NCI-H2081 treated with DMSO at 0.1 percent for 48 hours (cell line): ENCODE measurements at places on chromosomes 6 and 20.

DNA sequence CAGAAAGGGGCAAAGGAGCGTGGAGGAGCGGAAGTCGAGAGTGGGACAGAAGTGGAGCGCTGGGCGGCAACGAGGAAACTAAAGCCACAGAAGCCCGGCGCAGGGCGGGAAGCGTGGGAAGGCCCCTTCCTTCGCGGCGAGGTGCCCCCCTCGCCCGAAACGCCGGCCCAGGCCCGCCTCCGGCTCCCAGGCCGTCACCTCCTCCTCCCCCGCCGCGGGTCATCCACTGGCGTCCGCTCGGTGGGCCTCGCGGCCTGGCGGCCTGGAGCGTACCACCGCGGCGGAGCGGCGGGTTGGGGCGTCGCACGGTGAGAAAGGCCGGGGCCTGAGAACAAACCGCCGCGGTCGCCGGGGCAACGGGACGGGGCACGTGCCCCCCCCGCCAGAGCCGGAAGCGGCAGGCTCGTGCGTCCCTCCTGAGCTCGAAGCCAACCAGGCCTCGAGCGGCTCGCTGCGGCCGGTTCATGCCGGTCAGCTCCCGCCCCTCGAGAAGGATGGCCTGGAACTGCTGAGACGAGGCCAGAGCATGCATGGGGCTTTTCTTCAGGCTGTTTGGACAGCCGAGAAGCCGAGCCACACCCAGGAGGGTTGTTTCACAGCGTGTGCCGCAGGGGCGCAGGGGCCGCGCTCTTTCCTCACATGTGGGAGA, at the start of gene TCP11:
Gene TCP11, minus strand, starts transcription at position 333 of the 649 bp plus-strand sequence. CDS start 469 bp downstream, outside the sequence.
- no peak for DNase-seq

DNA sequence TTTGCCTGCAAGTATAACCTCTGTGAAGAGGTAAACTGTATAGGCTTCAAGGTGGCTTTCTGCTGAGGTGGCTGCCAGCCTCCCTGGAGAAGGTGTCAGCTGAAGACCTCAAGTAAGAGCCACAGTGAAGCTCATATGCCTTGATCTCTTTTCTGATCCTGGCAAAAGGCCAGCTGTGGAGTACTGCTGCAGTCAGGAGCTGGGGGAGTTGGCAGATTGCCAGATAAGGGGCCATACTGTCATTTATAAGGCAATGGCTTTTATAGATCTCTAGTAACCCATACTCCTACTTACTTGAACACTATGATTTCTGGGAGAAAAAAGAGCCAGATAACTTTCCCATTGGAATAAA, 8.8 kb upstream of the CEP85L start:
- DNase-seq = no peak

DNA sequence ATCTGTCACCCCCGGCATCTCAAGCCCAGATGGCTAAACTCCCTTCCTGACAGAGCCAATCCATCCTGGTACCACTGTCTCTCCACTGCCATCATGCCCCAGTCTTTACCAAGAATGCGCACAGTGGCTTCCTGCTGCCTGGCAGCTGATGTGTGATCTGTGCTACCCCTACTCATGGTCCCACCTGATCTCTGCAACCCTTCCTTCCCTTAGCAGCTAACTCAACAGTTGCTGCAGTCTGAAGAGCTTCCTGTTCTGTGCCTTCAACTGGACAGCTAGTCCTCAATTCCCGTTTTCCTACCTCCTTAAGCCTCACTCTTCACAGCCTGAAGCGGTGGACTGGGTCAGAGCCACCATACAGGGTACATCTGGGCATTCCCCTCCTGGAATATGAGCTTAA, 7.6 kb upstream of the FAM83C start:
- DNase-seq = no peak

- DNase-seq = no peak
Observed at GRCh38 chr6:27814665-27815424, 97.4 kb downstream of the OR2B2 start.

DNA sequence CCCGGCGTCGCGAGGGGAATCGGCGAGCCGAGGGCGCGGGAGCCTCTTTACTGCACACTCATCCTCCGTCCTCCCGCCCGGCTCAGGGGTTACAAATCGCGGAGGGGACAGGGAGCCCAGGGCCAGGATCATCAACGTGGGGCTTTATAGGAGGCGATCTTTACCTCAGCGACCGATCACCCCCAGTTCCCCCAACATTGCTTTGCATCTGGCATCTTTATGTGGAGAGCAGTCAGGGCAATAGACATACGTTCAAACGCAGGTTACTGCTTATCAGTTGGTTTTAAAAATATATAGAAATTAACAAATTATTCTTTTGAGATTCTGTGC, 634 bp downstream of the HSF2 start:
- no peak for DNase-seq

DNA sequence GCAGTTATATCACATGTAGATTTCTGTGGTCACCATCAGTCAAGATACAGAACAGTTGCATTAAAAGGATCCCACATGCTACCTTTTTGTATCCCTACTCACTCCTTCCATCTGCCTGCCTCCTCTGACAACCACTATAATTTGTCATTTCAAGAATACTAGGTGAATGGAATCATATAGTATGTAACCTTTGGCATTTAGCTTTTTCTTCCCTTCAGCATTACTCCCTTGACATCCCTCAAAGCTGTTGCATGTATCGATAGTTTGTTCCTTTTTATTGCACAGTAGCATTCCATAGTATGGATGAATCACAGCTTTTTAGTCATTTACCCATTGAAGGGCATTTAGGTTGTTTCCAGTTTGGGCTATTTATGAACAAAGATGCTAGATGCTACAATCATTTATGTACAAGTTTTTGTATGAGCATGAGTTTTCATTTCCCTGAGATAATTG, 26.1 kb downstream of the NCOA7 start:
- no peak for DNase-seq

DNA sequence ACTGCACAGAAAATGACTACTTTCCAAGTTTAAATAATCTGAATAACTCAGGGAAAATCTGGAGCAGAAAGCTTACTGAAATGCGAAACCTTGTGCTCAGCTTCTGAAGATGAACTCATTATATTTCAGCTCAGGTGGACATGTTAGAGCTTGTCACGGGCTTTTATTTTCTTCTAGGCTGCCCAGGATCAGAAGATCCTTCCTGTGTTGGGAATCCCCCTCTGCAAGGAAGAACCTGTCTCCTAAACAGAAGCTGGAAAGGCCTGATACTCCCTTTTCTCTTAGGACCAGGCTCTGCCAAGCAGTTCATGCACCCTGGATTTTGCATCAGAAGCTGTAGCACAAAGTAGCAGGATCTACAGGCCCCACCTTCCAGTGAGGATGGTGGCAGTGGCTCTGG, 5.1 kb upstream of the SLC2A12 start:
- DNase-seq = no peak

- DNase-seq = no peak
Observed at GRCh38 chr6:28008053-28008452, 51.0 kb downstream of the OR2B6 start.

GRCh38 chr20:63366390-63367365, 5.5 kb upstream of the CHRNA4 start:
- DNase-seq = no peak

- DNase-seq = no peak
Observed at GRCh38 chr20:46636514-46636913, 14.7 kb downstream of the SLC13A3 start.

DNA sequence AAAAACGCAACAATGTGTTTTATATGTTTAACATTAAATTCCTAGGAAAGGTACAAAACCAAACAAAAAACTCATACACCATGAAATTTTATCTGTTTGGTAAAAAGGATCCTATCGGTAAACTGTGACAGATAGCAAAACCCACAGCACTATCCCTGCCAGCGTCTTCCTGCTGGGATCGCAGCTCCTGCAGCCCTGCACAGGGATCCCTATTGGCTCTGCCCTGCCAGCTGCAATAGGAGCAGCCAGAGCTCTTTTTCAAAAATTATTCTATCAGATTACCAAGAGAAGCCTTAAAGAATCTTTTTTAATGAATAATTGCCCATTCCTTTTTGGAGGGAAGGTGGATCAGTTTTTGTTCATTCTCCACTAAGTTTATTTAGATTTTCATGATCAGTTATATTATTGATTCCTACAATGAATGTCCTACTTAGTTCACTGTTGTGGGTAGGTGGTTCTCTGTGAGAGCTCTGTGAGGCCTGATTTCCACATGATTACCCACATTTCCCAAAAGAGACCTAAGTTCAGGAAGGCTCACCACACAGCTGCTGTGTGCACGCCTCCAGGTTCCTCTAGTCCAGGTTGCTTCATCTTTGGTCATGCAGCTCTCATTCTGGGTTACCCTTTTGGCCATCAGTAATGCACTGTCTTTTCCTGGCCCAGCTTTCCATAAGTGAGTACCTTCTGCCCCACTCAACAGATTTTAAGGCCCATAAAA, 293.8 kb downstream of the FRK start:
- no peak for DNase-seq

- no peak for DNase-seq
Observed at GRCh38 chr6:106997392-106998158, 23.0 kb upstream of the CD24 start.

DNA sequence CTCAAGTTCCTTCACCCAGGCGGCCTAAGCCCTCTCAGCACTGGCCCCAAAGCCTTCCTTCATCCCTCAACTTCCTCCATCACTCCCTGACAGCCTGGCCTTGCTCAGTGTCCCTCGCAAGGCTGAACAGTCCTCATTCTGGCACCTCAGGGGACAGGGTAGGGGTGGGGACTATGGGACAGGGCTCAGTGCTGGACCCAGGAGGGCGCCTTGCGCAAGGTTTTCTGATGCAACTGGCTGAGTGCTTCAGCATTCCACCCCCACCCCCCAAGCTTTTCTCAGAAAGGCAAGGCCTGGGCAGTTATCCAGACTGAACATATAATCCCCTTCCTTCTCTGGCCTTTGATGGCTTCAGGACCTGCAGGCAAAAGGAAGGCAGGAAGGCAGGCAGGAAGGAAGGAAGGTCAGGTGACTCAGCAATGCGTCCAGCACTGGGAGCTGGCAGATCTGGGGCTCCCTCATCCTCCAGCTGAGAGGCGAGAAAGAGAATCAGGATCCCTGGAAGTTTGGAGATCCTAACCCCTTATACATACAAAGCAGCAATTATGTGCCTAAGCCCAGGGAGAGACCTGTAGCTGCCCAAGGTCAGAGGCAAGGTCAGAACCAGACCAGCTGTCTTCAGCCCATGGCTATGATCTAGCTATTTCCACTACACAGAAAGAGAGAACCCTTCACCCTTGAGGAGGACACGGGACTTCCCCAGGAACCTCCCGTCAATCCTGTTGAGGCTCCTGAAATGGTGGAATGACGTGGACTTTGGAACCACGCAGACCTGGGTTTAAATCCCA, 8.6 kb upstream of the TRIB3 start:
- no peak for DNase-seq

DNA sequence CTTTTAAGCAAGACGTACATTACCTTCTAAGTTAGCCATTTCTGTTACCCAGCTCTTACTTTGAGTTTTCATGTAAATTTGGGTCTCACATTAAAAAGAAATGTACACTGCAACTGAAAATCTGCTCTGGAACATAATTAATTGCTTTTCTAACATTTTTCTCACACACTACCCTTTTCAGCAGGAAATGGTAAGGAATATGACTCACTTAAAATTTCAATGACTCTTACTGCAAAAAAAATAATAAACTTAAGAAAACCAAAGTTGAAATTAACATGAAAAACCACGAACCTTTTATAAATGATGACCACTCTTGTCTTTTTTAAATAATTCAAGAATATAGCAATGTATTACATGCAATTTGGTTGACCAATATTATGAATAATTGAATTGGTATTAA, 1.3 kb downstream of the CGA start:
- no peak for DNase-seq

GRCh38 chr6:47084610-47085009, 42.5 kb upstream of the ADGRF1 start:
- DNase-seq = no peak

GRCh38 chr20:46963758-46964617, 69.3 kb downstream of the EYA2 start:
- no peak for DNase-seq
